ENCODE measurements at places on chromosomes 1 and 21.

DNA sequence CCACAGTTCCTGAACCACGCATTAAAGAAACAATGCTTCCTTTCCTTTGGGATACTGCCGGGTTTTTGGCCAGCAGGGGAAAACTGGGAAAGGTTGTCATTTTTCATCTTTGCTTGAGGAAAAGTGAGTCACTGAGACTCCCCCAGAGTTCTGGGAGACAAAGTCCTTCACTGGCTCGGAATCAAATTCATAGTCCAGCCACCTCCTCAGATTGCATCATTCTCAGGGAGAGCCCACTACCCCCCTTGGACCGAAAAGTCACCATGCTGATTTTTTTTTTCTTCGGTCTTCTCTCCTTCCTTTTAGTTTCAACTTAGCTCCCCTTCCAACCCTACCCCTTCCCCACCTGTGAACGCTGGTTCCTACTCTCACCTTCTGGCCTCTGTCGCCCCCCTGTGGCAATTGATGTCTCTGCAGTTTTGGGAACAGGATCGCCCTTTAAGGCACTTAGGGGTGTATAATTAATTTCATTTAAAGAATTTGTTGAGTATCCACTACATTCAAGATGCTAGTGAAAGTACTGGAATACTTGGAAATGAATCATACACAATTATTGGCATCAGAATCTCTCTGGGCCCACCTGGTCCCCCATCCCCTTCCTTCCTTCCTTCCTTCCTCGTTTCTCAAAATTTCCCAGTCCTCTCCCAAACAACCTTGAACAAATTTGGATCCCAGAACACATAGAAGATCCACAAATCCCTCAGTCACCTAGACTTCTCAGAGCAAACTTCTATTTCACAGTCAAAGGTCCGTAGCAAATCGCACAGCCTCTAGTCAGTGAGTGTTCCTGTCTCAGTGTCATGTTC, 6.9 kb downstream of the ACKR1 start:
- no peaks in the 10 kb centered on the region for H3K4me1 ChIP-seq
- H3K4me3 ChIP-seq = no peak overlapping the region

DNA sequence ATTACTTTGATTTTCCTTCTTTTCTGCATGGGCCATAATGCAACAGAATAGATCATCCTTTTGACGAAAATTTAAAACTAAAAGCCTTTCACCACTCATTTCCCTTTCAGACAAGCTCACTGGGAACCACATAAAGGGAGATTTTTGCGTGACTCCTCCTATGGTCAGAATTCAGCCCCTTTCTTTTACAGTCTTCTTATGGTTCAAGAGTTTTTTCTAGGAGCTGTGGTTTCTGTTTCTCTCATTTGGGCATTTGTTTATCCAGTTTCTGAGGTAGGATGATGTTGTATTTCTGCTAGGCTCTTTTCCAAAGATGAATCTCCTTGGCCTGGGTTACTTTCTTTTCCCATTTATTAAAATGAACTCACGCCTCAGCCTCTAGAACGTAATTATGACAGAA, 16.9 kb downstream of the RGS1 start:
- H3K27me3 ChIP-seq = no peaks in the 10 kb centered on the region
- no peaks in the 10 kb centered on the region for H3K36me3 ChIP-seq
- H3K27ac ChIP-seq = no peak overlapping the region
- no peak overlapping the region for H3K4me3 ChIP-seq

DNA sequence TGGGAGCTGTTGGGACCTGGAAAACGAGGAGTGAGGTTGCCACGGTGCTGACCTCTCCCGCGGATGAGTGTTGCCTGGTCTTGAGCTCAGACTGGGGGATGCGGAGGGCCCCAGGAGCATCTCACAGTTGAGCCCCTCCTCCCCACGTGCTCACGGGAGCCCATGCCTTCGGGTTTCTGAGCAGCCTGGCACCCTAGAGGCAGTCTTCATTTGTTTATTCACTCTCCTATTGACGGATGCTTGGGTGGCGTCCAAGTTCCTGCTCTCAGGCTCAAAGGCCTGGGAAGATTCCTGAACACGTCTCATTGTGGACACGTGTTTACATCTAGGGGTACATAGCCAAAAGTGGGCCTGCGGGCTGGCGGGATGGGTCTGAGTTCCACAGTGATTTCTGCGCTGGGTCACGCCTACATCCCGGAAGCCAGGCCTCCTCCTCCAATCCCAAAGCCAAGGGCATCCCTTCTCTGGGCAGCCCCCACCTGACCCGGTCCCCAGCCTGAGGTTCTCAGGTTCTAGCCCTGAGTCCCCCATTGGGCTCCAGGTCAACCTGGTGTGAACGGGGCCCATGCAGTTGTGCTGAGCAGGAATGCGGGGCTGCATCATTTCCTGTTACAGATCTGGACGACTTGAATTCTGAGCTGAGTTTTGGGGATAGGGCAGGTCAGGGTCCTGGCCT, 14.7 kb downstream of the WNT3A start:
- no peak overlapping the region for H3K27ac ChIP-seq
- no peaks in the 10 kb centered on the region for H3K4me1 ChIP-seq
- no peak for DNase-seq
- no peak overlapping the region for H3K4me3 ChIP-seq
- no peaks in the 10 kb centered on the region for H3K36me3 ChIP-seq

DNA sequence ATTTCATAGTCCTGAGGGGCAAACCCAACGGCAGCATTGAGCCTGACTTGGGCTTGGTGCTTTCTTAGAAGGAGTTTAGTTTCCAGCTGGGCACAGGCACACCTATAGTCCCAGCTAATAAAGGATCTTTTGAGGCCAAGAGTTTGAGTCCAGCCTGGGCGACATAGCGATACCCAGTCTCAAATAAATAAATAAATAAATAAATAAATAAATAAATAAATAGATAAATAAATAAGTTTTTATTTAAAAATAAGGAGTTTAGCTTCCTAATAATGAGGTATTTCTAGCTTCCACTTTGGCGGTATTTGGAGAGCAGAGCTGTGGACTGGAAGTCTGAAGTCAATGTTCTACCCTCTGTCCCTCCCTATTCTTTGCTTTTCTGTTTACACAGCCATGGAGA, 186.6 kb downstream of the URB2 start:
- H3K4me1 ChIP-seq = no peaks in the 10 kb centered on the region
- H3K27ac ChIP-seq = no peak overlapping the region
- DNase-seq = no peak
- no peak overlapping the region for H3K4me3 ChIP-seq
- H3K27me3 ChIP-seq = no peaks in the 10 kb centered on the region

Data from fibroblast of lung (primary cell).